ENCODE measurements at places on chromosomes 7 and 10.

GRCh38 chr7:150986099-150986512 lies 4.7 kb upstream of the NOS3 start:
- DNase-seq: peak; percentile 62

GRCh38 chr10:1126461-1126860 lies 70.3 kb downstream of the WDR37 start:
- no peak for DNase-seq

GRCh38 chr7:33722383-33723101 lies 182.8 kb upstream of the BMPER start:
- no peak for DNase-seq

GRCh38 chr7:77395626-77396025 lies 20.5 kb downstream of the GSAP start:
- no peak for DNase-seq

DNA sequence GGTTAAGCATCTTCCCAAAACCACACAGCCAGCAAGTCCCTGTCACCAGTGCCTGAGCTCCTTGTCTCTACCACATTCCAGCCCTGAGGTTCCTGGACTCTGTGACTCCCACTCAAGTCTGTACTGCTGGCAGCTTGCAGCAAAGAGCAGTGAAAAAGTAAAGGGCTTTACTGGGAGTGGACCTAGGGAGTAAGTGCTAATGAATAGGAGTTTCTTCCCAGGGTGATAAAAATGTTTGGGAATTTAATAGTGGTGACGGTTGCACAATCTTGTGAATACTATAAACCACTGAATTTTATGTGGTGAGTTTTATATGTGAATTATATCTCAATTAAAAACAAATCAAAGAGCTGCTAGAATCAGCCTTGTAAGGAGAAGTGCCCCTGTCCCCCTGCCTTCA lies 22.6 kb downstream of the HSPA12A start:
- DNase-seq: no peak

DNA sequence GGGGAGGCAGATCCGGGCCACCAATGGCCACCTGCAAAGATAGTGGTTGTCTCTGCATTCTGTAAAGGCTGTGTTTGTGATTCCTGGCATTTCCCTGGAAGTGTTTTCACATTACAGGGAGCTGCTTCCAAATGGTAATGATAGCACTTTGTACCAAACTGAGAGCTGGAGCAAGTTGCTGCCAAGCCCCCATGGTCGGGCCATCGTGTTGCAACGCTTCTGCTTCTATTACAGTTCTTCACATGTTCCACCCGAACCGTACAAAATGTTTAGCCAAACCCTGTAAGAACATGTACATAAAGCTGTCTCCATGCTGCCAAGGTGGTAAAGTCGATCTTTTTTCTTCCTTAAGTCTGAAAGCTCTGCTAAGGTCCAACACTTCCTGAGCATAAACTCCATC lies 397.7 kb upstream of the NFE2L3 start:
- DNase-seq: no peak

- no peak for DNase-seq
Measured at GRCh38 chr7:68213838-68214237, 1217.2 kb downstream of the TYW1 start.

GRCh38 chr10:46293832-46294640 lies 7.2 kb downstream of the ANTXRL start:
- no peak for DNase-seq

DNA sequence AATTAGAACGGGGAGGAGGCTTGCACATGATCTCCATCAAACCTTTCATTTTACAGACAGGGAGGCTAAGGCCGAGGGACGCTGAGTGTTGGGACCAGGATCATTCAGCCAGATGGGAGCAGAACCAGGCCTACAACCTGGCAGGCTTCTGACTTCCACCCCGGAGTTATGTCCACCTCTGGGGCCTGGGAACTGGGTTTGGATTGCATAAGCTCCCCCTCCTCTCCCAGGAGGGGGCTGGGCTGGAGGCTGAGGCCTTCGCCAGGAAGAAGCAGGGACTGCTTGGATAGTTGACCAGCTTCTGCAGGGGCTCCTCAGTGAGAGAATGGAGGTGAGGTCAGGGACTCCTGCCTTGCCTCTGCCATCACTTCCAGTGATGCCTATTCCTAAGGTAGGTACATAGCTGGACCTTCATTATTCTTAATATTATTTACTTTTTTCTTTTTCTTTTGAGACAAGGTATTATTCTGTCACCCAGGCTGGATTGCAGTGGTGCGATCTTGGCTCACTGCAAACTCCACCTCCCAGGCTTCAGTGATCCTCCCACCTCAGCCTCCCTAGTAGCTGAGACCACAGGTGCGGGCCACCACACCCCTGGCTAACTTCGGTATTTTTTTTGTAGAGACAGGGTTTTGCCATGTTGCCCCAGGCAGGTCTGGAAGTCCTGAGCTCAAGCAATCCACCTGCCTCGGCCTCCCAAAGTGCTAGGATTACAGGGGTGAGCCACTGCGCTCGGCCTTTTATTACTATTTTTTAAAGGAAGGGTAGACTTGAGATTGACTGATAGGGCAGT lies 1.3 kb downstream of the SNX10 start:
- no peak for DNase-seq

DNA sequence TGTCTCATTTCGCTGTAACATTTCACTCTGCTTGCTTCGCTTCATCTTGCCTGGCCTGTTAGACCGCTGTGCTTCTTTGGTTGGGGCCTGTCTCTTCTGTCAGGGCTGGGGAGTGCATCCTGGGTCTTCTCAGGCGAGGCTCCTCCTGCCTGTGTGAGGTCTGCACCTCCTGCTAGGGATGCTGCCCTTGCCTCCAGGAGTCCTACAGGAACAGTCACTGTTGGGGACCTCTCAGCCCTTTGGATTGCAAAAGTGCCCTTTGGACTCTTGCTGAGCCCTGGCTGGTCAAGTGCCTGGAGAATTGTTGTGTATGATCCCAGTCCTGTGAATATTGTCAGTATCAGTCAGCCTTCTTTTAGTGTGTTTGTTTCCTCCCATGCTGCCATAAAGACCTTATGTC lies 84.1 kb downstream of the MDFIC start:
- DNase-seq: no peak

DNA sequence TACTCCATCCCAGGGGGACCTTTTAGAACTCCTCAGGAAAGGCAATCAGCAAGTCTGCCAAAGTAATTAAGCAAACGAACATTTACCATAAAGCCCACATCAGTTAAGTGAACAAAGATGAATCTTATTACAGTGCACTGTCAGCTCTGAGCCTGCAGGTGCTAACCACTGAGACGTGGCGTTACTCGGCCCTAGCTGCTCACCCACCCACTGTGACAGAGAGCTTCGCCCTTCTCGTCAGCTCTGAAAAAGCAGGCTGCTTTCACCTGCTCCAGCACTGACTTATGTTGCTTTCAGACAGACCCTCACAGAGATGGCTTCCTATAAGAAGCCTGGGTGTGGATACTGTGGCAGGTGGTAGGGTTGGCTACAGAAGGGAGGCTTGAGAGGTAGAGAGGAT lies 57.7 kb upstream of the KCNIP2 start:
- no peak for DNase-seq

- DNase-seq: no peak
Measured at GRCh38 chr7:106022193-106022821, 59.2 kb downstream of the CDHR3 start.

GRCh38 chr7:75804705-75805104 lies 8.9 kb downstream of the CCL24 start:
- no peak for DNase-seq

GRCh38 chr7:92876836-92877235 lies 40.5 kb upstream of the CDK6 start:
- DNase-seq: no peak

DNA sequence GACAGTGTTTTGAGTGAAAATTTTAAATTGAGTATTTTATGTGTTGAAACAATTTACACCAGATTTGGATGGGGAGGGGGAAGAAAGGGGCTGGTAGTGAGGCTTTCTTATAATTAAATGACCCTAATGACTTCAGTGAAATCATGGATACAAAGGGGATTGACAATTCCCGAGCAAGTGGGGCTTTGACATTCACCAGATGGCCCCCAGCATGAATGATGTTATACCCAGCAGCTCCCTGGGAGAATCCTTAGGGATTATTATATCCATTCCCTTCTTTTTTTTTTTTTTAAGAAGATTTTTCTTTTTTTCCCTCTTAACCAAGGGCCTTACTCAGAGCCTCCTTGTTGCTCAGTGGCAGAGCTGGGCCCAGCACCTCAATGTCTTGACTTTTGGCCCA lies 17.9 kb downstream of the PLPP4 start:
- DNase-seq: no peak

DNA sequence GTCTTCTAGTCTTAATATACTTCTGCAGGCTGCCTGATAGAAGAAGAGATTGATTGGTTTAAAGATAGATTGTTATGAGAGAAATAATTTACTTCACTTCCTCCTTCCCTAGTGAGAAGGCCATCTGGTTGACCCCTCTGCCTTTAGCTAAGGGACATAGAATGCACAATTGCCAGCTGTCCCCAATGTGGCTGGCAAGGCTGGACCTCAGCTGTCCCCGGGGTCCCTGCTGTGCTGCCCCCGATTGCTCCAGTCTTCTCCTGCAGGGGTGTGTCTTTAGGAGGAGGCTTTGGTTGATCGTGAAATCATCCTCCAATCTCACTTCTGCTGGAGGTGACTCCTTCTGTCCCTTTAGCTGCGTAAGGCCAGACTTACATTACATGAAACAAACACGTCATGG lies 388.5 kb downstream of the DPP6 start:
- DNase-seq: no peak

DNA sequence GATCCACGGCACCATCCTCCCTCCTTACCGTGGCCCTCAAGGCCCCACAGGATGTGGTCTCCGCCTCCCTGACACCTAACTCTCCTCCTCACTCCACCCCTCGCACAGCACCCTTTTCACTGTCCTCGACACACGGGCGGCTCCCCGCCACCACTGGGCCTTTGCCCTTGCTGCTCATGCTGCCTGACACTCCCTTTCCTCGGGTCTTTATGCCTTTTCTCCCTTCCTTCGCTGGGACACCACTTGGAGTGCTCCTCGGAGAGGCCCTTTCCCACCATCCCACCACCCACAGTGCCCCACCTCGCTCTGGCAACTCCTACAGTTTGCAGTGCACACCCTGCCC lies 7.9 kb upstream of the INMT start:
- DNase-seq: no peak

DNA sequence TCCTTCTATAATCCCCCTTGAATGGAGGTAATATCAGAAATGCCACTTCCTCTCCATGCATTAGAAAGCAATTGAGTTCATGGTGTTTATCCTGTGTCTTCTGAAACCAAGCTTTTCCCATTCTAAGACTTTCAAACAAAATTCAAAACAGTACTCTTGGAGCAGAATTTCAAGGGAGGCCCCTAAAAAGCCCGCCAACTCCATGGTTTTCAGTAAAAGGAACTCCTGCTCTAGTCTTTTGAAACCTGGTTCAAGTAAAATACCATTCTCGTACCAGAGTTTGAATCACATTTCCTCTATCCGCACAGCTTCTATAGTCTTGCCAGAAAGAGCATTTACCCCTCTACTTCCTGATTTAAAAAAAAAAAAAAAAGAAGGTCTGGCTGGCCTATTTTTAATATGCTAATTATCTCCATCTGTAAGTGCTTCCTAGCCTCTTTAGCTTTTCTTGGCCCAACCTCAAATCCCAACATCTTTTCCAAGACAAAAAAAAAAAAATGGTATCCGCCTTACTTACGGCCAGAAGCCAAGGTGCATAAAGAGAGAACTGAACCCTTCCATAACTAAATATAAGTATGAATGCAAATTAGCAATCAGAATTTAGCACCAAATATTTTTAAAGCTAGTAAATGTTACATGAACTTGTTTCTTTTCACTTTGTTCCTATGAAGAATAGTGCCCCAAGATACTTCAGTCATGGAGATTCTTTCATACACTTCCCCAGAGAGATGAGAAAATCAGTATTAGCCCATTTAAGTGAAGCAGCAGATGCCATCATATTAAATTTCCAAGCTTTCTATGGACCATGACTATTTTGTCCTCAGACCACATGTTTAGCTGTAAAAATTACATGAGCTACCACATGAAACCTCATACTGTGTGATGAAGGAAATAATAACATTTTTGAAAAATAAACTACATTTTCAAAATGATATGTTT lies 199.9 kb upstream of the FAM3C start:
- DNase-seq: no peak

DNA sequence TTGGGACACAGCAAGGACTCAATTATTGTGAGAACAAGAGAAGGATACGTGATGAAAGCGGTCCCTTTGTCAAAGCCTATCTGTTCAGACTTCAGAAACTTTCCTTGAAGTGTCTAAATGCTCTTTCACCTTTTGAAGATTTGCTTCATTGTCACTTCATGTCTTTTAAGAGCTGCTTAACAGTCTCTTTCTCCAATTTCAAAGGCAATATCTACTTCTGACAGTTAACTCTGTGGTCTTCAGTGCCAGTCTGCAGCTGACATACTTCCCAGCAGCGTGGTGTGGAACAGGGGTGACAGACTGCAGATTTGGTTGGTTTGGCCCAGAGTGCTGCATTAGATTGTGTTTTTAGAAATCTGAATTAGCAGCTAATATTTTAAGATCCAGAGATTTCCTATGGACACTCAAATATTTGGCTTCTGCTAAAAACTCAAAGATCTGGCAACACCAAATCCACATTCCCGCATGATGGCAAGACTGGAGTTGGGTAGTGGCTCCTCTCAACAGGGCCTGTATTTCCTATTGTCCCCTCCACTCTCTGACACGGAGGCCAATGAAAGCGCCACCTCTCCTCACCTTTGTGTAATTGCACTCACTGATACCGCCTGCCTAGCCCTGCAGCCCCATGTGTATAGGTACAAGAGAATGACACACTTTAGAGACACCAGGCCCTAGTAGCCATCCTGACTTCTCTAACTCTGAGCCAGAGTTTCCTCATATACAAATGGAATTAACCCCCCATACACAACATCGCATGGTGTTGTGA lies 11.5 kb downstream of the SCRN1 start:
- DNase-seq: no peak

DNA sequence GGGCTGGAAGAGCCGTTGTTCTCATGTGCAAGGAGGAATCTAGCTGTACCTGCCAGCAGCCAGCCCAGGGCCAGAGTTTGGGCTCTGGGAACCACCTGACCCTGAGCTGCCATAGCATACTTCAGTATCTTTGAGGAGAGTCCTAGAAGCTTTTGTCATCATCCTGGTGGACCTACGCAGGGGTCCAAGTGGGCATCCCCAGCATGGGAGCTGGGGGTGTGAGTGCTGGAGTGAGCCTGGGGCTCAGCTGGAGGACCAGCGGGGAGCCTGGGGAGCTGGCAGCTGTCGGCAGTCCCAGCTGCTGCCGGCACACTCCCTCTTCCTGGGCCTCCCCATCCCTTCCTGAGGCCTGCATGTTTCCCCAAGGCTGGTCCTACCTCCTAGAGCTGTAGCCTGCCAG lies 32.5 kb downstream of the C10orf105 start:
- DNase-seq: no peak

- DNase-seq: no peak
Measured at GRCh38 chr7:479948-480499, 39.6 kb downstream of the PDGFA start.

DNA sequence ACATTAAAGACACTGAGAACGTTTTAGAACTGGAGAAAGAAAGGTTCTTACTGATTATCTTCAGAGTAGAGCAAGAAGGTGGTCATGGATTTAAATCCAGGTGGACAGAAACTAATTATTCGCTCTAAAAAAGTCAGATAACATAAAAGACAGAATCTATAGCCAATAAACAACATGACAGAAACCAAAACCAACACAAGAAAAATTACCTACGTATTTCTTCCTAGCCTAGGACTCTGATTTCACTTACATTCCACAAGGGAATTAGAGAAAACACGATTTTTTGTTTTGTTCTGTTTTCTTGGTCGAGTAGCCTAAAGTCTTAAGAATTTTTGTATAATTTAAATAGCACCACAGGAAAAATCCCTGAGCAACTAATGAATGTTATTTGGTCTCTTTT lies 15.1 kb downstream of the CPA1 start:
- DNase-seq: no peak

Data from hematopoietic multipotent progenitor cell treated with erythropoietin and hydrocortisone succinate and interleukin-3 and kit ligand, for 17 days (in vitro differentiated cells).